RWPE1 (cell line): ENCODE measurements at places on chromosomes 1 and 21.

DNA sequence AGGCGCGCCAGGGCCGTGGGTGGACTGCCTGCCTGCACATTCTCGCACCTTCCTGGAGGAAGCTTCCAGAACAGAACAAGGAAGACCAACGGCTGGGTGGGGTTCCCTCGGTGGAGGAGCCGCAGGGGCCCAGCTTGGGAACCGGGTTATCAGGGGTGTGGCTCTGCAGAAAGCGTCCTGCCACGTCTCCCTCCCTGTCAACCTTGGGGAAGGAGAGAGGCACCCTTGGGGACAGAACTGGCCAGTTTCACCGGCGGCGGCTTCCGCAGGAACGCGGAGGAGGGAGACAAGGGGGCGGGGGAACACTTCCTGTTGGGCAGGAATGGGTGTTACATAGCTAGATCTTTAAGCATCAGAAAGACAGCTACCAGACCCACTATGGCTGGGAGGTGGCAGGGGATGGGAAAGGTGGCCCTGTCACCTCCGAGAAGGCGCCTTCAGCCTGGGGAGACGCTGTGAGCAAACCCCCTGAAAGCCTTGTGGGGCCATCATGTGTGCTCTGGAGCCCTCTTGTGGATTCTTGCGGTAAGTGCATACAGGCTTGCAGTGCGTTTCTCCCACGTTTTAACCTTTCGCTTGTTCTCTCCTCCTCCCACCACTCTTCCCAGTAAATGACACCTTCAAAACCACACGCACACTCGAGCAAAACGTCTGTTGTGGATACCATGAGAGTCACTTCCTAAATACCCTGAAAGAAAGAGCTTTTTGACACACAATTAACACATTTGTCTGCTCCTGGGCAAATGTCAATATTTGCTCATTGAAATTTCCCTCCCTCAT, 3.8 kb upstream of the PLEKHA6 start:
- peak; percentile 81 for DNase-seq

GRCh38 chr1:242432491-242433095, 91.9 kb downstream of the PLD5 start:
- no peak for DNase-seq

- no peak for DNase-seq
Measured at GRCh38 chr1:93433407-93433961, 14.4 kb upstream of the FNBP1L start.

DNA sequence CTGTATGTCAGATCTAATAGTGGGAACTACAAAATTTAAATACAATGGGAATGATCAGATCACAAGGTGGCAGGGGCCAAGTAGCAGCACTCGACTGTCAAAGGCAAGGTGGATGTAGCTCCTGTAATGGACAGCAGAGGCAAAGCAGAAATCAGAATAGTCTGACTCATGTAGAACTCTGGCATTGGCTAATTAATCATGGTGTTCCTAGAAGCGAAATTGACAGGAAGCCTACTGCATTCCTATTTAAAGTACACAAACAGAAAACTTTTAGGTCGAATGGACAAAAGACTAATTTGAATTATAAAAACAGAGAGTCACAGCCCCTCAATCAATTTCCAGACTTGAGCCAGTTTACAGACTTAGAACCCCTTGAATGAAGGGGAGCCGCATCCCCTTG, 17.4 kb upstream of the IL12RB2 start:
- no peak for DNase-seq

- DNase-seq, result no peak
Measured at GRCh38 chr1:192225266-192225665, 67.0 kb downstream of the RGS18 start.

DNA sequence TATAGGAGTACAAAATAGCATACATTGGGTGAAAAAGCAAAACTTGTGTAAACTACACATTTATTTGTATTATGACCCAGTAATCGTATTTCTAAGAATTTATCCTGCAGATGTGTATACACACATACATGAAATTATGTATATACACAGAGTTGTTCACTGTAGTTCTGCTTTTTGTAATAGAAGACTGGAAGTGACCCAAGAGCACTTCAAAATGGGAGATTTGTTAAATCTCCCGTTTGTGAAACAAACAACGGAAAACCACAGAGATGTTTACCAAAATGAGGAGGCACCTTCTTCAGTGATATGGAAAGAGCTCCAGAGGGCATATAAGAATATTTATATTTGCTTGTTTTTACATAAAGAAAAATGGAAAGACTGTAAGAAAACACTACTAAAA, 18.0 kb upstream of the MNDA start:
- no peak for DNase-seq

- DNase-seq, result no peak
Measured at GRCh38 chr1:208252836-208253576, 8.8 kb upstream of the PLXNA2 start.

DNA sequence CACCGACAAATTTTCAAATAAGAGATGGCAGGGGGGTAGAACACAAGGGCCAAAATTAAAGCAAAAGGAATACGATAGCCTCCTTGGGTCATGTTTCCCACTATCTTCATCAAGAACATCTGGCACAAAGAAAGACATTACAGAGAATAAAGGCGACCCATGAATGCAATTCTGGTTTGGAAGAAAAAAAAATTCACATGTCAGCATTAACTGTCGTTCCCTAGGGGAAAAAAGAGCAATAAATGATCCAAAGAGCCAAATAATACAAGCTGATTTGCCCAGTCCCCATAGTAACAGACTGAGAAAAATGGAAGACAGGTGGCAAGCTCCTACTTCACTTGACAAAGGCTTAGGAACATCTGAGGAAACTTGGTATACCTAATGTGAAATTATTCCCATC, 4.5 kb downstream of the STIL start:
- DNase-seq, result no peak

- DNase-seq, result no peak
Measured at GRCh38 chr1:228270032-228270431, 62.2 kb downstream of the OBSCN start.

DNA sequence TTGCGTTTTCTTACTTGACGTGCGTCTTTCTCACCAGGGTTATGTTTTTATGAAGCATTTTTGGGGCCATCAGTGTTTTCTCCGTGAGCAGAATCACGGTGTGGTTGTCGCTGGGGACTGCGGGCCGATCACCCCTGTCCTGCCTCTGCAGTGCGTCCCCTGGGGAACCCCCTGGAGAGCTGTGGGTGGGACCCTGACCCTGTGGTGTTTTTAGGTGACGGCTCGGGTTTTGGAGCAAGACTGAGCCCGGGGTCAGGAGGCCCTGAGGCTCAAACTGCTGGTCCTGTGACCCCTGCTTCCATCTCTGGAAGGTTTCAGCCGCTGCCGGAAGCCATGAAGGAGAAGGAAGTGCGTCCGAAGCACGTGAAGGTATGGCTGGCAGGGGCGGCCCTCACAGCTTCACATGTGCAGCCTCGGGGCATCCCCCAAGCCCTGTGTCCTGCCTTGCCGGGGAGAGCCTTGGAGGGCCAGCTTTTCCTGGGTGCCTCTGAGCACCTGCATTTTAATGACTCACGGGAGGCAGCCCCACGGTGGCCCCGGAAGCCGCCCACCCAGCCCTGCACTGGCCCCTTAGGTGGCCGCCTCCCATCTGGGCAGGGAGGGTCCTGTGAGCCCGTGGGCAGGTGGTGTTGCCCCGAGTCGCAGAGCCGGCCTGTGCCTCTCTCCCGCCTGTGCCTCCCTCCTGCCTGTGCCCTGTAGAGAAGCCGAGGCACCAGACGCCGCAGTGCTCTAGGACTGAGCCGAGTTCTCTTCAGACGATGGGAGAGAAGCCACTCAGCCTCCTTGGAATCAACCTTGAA, 36.7 kb upstream of the DIP2A start:
- DNase-seq, result no peak

GRCh38 chr1:23651069-23651808, 40.4 kb upstream of the RPL11 start:
- DNase-seq, result peak; percentile 80

GRCh38 chr1:110420874-110421793, 13.6 kb upstream of the LAMTOR5 start:
- peak; percentile 24 for DNase-seq

DNA sequence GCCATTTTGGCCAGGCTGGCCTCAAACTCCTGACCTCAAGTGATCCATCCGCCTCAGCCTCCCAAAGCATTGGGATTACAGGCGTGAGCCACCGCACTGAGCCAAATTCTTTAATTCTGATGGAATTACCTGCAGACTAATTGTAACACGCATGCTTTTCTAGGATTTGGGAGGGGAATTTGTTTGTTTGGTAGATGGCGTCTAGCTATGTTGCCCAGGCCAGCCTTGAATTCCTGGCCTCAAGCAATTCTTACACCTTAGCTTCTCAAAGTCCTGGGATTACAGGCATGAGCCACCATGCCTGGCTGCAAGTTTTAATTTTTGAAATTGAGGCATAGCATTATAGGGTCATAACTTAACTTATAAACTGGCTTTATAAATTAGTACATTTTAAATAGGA, 18.6 kb downstream of the RTCA start:
- no peak for DNase-seq

GRCh38 chr1:197920067-197920396, 2.9 kb downstream of the LHX9 start:
- no peak for DNase-seq

DNA sequence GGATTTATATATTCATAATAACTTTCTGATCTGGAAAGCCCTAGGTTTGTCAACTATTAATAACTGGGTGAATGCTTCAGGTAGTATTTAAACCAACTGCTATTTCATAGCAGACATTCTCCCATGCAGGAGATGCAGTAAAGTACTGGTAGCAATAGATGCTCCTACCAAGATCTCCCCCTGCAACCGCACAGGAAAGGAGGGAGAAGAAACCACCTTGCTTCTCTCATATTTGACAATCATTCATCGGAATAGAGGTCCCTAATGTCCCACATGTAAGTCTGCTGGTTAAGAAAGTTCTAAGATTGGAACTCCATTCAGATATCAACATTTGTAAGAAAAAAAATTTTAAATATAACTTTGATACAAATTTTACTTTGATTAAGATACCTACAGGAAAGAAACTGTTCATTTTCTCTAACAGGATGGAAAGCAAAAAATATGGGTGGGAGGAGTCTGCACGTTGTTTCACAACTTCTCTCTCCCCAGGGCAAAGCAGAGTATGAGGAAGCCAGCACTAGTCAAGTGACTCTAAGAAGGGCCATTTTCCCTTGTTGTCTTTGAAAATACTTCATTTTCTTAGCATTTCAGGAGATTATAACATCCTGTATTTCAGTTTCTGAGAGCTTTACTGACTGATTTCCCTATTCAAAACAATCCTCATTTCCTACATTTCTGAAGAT, at the start of gene PYHIN1:
Gene PYHIN1 (plus strand): TSS at position 498 of the 683 bp plus-strand sequence. CDS start 5,359 bp downstream, outside the sequence.
- DNase-seq, result no peak

DNA sequence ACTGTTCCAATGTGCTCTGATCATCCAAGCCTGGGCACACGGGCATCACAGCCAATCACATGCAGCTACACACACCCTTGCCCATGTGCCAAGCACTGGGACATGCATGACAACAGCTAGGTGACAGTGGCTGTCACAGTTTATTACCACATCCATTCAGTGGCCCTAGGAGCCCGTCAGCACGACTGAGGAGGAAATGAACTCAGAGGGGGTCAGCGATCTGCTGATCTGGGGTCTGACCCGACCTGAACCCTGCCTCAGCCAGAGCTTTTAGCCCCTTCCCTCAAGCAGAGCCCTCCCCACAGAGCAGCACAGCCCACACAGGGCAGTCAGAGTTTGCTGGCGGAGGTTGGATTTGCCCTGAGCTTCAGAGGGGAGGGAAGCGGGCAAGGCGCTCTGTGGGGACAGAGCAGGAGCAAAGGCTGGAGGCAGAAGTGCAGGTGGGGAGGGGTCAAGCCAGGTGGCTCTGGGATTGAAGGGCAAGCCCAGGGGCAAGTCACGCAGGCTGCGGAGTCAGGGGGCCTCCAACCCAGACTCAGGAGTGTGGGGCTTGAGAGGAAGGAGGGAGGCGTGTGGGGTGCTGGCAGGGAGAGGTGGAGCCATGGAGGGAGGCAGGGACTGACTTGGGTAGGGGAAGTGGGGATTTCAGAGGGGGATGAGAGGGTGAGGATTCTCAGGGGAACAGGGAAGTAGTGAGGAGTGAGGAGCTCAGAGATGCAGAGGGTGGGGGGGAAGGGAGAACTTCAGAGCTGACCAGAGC, 10.4 kb downstream of the SH3BGRL3 start:
- no peak for DNase-seq

DNA sequence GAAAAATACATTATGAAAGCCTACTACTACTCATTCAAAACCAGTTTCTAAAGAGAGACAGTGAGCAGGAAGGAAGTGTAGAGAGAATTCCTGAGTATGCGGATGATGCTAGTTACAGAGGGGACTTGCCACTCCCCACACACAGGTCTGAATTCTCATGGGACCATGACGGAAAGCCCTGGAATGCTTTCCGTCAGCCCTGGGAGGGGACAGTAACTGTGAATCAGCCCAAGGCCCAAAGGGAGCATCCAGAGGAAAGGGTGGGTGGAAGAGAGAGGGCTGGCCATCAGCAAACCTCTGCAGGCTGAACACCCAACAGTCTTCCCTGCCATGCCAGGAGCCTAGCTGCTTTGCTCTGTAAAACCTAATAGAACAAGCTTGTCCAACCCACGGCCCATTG, 36.4 kb downstream of the RCSD1 start:
- DNase-seq, result no peak

- no peak for DNase-seq
Measured at GRCh38 chr21:46570631-46571030, 34.3 kb downstream of the S100B start.

GRCh38 chr1:58431901-58432620, 114.5 kb downstream of the OMA1 start:
- DNase-seq, result no peak

DNA sequence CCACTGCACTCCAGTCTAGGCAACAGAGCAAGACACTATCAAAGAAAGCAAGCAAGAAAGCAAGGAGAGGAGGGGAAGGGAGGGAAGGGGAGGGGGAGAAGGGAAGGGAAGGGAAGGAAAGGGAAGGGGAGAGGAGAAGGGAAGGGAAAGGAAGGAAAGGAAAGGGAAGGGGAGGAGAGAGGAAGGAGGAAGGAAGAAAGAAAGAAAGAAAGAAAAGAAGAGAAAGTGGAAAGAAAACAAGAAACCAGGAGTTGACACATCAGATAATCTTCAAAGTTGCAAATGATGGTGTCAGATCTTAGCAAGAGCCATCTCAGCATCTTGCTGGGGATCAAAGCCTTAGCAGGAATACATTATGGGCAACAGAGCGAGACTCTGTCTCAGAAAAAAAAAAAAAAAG, 14.9 kb upstream of the CDA start:
- no peak for DNase-seq

DNA sequence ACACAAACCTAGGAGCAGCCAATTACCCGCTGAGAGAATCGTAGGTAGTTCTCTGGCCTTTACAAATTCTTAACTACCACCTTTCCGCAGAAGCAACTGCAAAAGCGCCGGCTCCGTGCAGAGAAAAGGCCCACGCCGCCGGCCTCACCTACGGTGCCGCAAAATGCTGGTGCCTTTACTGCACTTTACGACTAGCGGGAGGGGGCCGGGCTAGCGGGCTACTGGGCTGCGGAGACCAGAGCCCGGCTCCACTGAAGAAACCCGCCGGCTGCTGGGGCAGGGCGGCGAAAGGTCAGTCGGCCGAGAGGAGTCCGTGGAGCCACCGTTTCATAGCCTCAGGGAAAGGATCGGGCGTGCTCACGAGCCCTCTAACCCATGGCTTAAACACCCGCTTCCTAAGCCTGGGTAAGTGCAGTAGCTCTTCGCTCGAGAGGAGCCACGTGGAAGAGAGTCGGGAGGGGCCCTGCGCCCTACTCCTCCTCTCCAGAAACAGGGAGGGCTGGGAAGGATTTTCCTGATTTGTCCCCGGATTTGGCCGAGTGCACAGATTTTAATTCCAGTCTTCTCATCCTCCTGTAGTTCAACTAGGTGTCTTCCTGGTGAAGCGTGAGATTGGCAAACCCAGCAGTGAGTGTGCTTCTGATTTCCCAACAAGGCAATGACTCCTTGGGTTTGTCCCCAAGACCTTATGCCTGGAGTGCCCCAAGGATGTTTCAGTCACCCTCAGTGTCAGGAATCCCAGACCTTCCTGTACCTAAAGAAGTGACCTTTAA, at the start of gene DPH5:
Gene DPH5 (minus strand): TSS at position 128 of the 773 bp plus-strand sequence. CDS start 341 bp downstream, outside the sequence.
- peak; percentile 85 for DNase-seq
